ENCODE measurements at places on chromosomes 16 and 17. TPM values are rescaled to one million over a fixed set of nuclear protein-coding genes. Genes with fewer than 3 reads are reported as not detected.

KRTAP4-3 gene
- not detected for total RNA-seq

NTHL1 gene
- total RNA-seq = 24.3 TPM

LGALS9B gene
- not detected for total RNA-seq

MT3 gene
- total RNA-seq = not detected

DNA sequence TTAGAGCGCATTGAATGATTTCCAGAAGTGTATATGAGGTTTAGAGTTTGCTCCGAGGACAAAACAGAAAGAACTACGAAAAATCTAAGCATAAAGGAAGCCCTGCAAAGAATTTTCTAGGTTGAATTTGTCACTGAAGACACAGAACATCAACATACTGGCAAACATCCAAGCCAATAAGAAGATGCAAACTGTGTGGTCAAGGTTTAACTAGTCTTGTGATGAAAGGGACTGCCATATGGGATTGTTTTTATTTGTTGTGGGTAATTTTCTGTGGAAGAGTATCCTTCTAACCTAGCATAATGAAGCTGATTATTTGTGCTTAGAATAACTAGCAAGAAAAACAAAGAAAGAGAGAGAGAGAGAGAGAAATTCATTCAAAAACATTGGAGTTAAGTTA lies 492.0 kb upstream of the ERCC4 start:
- no peaks in the 10 kb centered on the region for H3K4me1 ChIP-seq
- no peaks in the 10 kb centered on the region for H3K27me3 ChIP-seq
- H3K36me3 ChIP-seq = no peaks in the 10 kb centered on the region
- no peak for DNase-seq
- no peak overlapping the region for H3K4me3 ChIP-seq

GRCh38 chr17:7467498-7467897 lies 11.9 kb downstream of the ZBTB4 start:
- H3K4me1 ChIP-seq = peaks cover 2% of the 10 kb centered on the region
- no peak for DNase-seq
- no peaks in the 10 kb centered on the region for H3K27me3 ChIP-seq

DNA sequence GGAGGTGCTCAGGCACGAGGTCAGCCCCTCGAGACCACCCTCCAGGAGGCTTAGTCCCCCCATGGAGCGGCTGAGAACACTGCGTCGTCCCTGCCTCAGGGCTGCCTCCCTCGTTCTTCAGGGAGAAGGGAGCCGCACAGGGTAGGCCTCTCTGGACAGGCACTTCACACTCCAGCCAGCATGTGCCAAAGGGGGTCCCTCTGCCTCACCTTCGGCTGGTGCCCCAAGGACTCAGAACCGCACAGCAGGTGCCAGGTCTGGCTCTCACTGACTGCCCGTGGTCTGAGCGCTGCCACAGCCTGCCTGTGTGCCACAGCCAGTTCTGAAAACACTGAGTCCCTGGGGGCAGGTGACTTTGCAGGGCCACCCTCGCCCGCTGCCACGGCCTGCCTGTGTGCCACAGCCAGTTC lies 7.1 kb downstream of the P2RX5 start:
- no peak overlapping the region for H3K4me3 ChIP-seq
- no peaks in the 10 kb centered on the region for H3K4me1 ChIP-seq
- no peak overlapping the region for H3K27ac ChIP-seq
- no peak for DNase-seq
- peaks cover 8% of the 10 kb centered on the region for H3K27me3 ChIP-seq
- no peaks in the 10 kb centered on the region for H3K36me3 ChIP-seq

SMIM36 gene
- not detected for total RNA-seq

DNA sequence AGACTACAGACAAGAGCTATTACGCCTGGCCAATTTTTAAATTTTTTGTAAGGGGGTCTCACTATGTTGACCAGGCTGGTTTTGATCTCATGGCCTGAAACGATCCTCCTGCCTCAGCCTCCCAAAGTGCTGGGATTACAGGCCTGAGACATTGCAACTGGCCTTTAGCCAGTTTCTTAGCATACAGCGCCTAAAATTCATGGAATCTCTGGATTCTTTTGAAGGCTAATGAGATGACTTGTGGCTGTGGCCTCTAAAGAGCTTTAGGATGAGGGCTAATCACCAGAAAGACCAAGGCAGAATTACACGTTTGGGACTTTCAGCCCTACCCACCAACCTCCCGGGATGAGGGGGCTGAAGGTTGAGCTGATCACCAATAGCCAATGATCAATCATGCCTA lies 34.6 kb downstream of the AKAP10 start:
- H3K4me1 ChIP-seq = peaks cover 2% of the 10 kb centered on the region
- H3K27me3 ChIP-seq = no peaks in the 10 kb centered on the region
- no peak overlapping the region for H3K27ac ChIP-seq
- H3K4me3 ChIP-seq = no peak overlapping the region

NOL3 gene
- 15.8 TPM for total RNA-seq

DNA sequence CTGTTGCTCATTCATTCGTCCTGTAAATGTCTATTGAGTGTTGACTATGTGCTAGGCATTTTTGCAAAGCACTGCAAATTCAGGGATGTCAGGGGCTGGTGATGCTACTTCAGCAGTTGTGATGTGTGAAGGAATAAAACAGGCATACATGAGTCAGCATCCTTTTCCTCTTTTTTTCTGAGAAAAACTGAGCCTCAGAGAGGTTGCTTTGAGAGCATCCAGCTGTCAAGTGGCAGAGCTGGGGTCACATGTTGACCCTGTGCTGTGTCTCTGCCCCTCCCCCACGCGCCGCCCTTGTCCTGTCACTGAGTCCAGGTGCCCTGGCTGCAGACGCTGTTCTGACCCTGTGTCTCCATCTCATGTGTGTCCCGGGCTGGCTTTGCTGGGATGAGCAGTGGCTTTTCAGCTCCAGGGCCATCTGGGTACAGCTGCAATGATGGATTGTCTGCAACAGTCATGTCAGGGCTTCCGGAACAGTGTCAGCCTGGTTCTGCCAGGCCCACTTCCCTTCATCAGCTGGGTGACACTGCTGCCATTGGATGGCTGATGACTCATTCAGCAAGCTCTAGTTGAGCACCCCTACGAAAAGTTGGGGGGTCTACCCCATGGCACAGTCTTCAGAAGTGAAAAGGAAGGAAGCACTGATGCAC lies 14.9 kb downstream of the SEC14L5 start:
- H3K27me3 ChIP-seq = peaks cover 10% of the 10 kb centered on the region
- no peak for DNase-seq
- H3K27ac ChIP-seq = no peak overlapping the region
- H3K4me1 ChIP-seq = no peaks in the 10 kb centered on the region
- H3K36me3 ChIP-seq = no peaks in the 10 kb centered on the region

All from osteocyte (in vitro differentiated cells).